Left ventricle myocardium inferior (tissue), 1 donor: ENCODE measurements at places on chromosomes 7 and 10. TPM values are rescaled to one million over a fixed set of nuclear protein-coding genes. Genes with fewer than 3 reads are reported as not detected.

The AQP1 gene
- total RNA-seq, result 253 TPM

GRCh38 chr10:71219918-71220688 is 7.7 kb downstream of the UNC5B start:
- DNase-seq, result no peak

DNA sequence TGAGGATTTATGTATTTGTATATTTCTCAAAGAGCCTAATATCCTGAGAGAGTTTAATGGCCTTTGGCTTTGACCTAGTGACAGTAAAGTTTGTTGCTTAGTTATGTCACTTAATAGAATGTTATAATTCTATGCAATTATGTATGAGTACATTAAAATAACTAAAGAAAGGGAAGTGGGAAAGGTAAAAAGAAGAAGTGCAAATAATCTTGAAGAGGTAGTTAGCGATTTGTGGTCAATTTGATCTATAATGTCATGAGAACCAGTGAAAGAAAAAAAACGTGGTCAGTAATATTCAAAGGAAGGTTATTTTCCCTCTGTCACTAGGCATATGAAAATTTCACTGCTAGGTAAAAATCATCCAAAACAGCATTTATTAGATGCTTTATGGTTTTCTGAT is 143.4 kb upstream of the LSM8 start:
- DNase-seq, result no peak

DNA sequence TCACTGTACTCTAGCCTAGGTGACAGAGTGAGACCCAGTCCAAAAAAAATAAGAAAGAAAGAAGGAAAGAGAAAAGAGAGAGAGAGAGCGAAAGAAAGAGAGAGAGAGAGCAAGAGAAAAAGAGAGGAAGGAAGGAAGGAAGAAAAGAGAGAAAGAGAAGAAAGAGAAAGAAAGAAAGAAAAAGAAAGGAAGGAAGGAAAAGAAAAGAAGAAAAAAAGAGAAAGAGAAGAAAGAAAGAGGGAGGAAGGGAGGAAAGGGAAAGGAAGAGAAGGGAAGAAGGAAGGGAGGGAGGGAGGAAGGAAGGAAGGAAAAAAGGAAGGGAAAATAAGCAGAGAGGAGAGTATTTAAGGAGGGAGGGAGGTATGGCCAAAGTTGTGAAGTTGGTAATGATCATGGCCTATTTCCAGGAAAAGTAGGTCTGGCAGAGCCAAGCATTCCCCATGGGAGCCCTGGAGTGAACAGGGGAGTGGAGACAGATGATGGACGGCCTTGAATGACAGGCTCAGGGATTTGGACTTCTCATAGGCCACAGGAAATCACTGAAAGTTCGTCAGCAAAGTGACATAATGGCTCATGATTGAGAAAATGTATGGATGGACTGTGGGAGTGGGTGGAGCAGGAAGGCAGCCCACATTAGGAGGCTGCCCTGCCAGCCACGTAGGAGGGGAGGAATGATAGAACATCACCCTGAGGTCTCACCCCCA is 44.8 kb upstream of the CUX1 start:
- no peak for DNase-seq

DNA sequence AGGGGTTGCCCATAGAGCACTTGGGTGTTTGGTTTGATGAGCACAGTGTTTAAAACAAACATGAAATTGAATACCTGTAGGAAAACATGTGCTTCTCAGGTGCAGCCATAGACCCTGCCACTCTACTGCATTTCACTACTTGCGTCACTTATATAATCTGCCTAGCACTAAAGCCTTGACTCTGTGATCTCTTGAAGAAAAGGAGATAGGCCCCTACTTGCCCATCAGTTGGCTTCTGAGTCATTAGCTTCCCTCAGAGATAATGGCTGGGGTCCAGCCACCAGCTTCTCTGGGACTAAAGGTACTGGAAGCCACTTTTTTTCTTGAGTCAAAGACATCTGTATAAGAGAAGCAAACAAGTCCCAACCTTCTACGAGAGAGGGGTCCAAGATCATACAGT is 45.9 kb upstream of the BTRC start:
- no peak for DNase-seq

DNA sequence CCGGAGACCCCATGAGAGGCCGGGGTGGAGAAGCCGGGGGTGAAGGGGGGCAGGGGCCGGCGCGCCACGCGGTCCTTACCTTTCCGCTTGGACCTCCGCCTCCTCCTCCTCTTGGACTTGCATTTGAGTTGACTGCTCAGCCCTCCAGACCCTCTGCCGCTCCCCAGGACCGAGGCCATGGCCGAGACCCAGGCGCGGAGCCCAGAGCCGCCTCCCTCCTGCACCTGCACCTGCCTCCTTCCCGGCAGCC is 428 bp downstream of the ADARB2 start:
- no peak for DNase-seq

- no peak for DNase-seq
Observed at GRCh38 chr10:48277093-48277492, 2.6 kb upstream of the FRMPD2 start.
